NCI-H1694 treated with DMSO at 0.1 percent for 48 hours (cell line): ENCODE measurements at places on chromosomes 12 and 14.
A peak's percentile ranks its signal among the peaks of the same experiment; 100 is the strongest.

DNA sequence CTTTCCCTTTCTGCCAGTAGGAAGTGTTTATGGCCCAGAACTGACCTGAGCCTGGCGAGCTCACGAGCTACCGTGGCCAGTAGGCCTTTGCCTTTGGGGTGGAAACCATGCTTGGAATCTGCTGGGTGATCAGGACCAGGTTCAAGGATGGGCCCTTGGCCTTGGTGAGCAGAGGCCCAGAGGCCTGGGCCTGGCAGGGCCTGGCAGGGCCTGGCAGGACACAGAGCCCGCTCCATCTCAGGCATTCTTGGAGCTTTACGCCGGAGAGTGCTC is 184.8 kb upstream of the RTL1 start:
- no peak for DNase-seq

DNA sequence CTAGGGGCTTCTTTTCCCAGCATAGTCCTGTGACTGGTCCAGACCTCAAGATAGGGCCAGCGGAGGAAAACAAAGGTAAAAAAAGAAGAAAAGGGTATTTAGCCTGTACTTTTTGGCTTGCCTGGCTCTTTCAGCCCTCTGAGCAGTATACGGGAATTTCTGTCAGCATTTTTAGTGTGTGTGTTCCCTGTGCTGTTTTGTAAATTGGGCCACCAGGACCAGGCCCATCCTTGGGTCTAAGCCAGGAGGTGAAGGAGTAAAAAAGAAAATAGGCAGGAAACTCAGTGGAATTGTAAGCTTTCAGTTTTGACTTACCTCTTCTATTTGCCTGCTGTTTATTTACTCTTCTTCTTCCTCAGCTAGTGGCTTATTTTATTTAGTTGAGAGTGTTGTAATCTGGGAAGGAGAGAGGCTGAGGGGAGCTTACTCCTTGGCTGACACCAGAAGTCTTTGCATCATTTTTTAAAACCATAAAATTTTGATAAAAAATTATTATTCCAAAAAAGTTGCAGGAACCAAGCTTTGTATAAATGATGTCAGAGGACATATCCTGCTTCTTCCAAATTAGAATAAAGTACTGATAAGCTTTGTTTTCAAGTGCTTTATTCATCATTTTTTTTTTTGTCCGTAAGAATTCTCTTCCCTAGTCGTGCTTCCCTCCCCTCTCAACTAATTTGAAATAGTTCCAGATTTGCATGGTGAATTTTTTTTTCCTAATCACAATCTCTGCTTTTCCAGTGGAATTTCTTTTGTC is 63.7 kb downstream of the DIP2B start:
- DNase-seq = no peak

- DNase-seq = no peak
These were observed 58.2 kb upstream of the FLRT2 start for GRCh38 chr14:85471744-85472143.

- DNase-seq = peak; percentile 18
These were observed 397.7 kb upstream of the RGS6 start for GRCh38 chr14:71534506-71534905.

DNA sequence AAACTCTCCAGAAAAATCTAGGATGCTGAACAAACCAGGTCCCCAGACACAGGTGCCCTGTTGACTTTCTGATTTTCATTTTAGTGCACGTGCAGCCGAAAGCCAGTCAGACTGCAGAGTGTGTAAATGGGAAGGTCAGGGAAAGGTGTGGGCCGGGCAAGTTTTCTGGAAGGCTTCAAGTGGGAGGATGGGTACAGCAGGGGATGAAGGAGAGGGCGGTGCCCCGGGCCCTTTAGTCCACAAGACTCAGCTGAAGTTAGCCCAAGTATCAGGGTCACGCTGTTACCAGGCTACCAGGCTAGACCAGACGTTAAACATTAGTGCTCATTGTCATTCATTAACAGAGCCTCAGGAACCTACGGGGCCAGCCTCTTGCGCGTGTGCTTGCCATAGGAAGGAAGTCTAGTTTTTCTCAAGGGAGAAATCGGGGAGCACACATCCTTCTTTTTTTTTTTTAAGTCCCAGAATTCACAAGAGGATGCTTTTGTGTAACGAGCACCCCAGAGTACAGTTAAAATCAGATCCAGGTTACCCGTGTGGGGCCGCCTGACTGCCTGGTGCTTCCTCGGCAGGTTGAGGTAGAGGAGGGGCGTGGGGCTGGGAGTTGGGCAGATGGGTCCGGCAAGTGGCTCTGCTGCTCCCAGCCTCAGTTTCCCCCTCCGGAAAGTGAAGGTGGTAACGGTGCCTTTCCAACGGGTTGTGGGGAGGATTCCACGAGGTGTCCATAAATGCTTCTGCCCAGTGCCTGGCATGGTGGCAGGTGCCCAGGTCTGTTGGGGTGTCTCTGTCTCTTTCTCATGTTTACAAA is 19.1 kb downstream of the BCL7A start:
- no peak for DNase-seq

GRCh38 chr14:103523575-103523954 is 935 bp upstream of the CKB start:
- no peak for DNase-seq

DNA sequence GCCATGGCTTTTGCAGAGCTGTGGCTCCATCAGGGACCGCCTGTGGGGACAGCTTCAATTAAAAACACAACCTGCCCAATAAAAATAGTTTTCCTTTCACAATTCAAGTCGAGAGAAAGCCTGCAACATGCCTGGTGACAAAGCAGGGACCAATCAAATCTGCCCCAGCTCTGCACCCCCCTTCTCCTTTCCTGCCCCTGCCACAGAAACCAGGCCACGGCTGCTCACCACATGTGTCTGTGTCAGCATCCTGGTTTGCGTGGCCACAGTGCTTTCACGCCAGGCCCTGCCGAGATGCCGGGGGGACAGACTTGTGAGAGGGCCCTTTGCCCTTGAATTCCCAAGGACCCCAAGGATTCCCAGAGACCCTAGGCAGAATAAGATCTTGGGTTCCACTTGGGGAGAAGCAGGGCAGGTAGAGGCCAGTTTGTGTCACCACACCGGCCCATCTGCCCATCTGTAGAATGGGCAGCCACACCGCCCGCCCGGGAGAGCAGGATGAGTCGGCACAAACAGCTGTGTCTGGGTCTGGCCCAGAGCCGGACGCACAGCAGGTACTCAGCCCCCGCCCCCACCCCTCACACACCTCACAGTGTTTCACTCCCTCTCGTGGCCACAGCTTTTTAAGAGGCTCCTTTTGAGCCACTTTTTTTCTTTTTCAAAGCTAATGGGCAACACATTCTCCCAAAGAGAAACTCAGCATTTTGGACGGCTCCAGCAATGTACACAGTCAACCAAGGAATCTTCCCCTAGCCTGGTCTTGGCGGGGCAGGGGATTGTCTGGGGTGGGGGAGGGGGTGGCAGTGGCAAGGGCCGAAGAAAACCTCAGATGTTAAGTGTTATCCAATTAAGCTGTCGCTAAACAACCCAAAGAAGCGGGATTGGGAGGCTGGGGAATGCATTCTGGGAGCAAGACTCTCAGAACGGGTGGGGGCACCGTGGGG is 41.5 kb downstream of the BCL11B start:
- no peak for DNase-seq

- DNase-seq = peak; percentile 54
These were observed 2.9 kb upstream of the CACNB3 start for GRCh38 chr12:48815126-48816110.

DNA sequence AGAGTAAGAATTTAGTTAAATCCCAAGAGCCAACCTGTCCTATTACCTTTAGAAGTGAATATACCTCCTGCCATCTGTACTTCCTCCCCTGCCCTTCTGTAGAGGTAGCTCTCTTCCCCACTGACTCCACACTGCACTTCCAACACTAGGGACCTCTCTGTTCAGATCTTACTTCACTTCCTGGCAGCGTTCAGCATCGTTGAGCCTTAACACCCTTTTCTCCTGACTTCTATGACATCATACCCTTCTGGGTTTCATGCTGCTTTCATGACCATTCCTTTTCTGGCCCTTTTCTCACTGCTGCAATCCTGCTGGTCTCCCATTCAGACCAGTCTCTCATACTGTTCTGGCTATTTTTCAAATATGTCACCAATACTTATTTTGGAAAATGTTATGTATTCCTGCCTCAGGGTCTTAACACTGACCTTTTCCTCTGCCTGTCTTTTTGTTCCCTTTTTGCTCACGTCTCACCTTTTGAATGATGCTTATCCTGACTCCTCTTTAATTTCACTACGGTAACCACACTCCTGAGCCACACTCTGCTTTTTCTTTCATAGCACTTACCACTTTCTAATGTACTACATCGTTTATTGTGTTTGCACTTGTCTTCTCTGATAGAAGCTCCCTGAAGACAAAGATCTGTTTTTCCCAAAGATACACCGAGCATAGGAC is 67.6 kb downstream of the PLEKHA5 start:
- DNase-seq = no peak

DNA sequence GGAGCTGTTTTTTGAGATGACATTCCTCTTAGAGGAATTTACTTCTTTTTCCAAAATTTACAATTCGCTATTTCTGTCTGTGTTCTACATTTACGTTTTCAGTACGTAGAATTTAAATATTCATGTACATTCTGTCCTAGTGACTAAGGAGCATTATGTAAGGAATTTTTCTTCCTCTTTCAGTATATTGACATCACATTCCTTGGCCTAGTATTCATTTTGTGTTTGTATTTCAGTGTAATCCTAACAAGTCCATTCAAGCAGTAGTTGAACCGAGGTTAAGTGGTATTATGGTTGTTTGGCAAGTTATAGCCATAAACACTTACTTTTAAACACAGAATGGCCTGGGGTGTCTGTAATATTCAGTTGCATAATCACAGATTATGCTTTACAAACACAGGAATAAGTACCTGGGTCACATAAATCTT is 465.2 kb downstream of the PCNX1 start:
- DNase-seq = no peak

- no peak for DNase-seq
These were observed 184.4 kb upstream of the CCND2 start for GRCh38 chr12:4089121-4089606.

DNA sequence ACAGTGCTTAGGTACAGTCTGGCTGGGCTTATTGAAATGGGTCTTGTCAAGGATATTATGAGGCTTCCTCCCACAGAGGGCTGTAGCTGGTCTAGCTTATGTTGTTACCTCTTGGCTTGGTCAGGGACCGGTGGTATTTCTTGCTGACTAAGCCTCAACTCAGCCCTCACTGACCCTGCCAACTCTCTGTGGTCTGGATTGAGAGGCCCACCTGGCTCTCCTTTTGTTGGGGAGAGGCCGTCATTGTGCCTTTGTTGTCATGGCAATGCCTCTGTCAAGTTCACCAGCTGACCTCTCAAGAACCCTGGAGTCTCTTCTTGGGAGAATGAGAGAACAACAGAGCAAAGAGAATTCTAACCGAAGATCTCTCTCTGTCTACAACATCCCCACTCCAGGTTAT is 245.6 kb upstream of the NPAS3 start:
- no peak for DNase-seq

- DNase-seq = no peak
These were observed 83.9 kb downstream of the STXBP6 start for GRCh38 chr14:24965934-24966578.

DNA sequence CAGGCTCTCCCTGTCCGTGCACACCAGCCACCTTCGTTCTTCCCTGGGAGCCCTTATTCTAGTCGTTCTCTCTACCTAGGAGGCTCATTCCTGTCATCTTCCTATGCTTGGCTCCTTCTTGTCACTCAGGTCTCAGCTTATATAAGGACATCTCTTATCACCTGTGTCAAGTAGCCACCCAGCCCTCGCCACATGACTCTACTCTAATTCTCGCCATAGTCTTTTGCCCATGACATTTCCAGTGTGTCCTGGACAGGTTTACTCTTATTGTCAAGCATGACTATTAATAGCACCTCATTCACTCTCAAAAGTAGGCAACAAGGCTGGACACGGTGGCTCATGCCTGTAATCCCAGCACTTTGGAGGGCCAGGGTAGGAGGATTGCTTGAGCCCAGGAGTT is 175.7 kb upstream of the NUDT4 start:
- no peak for DNase-seq

DNA sequence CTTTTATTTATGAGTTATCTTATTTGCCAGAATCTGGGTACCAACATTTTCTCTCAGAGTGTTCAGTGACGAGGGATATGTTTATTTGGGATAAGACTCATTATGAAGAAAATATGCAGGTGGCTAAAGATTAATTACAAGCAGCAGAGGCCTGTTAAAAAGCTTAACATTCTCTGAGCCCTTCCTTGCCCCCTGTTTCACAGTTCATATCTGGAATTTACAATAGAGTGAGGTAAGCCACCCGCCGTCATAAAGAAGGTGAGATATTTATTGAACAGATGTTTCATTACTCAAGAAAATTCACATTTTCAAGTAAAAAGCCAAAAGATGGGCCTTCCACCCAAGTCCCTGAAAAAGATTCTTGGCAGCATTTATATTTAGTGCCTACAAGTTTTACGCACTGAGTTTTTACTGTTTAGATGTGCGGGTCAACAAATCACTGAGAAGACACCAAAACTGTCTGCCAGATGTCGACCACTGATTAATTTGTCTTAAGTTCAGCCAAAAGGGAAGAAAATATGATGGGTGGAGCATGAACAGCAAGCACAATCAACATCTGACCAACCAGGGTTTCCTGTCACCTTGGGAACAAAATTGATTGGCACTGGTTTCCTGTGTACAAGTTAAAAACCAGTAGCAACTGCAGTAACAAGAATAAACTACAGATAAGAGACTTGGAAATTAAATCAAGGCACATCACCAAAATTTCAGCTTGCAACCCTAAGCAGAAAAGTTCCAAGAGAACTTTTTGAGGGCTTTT is 85.5 kb upstream of the PTPRB start:
- no peak for DNase-seq

DNA sequence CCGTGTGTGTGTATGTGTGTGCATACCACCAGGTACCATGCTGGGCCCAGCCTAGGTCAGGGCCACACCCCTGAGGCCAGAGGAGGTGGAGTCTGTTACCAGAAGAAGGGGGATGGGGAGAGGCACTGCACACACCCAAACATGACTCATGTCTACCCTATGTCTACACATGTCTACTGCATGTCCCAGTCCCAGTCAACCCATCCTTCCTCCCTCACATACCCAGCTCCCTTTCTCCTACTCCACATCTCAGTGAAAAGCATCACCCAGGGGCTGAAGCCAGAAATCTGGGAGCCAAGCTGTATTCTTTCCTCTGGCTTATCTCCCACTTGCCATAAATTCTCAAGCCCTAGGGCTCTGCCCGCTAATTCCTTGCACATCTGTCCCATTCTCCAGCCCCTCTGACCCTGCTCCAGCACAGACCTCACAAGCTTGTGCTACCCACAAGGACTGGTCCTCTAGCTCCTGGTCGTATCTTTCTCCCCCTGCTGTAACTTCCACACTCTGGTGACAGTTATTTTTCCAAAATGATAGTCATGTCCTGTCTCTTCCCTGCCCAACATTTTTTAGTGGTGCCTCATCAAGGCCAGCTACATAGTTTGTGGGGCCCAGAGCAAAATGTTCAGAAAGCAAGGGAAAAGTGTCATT is 18.0 kb upstream of the APPL2 start:
- no peak for DNase-seq

DNA sequence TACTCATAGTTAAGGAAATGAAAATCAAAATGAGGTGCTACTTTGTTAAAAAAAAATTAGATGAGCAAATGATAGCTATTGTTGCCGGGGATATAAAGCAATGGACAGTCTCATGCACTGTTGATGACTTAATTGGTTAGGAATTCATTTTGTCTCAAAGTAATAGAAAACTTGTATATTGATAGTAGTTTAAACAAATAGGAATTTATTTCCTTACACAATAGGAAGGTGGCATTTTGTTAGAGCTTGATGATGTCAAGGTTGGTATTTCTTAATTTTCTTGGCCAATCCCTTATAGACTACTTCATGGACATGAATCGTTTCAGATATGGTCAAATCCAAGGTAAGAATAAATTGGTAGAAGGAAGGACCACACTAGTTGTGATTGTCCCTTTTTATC is 7.8 kb downstream of the PRPF39 start:
- no peak for DNase-seq

- DNase-seq = peak; percentile 79
These were observed 17.6 kb downstream of the TDP1 start for GRCh38 chr14:89973234-89973823.
